ENCODE measurements at places on chromosomes 3 and 15. TPM values are rescaled to one million over a fixed set of nuclear protein-coding genes. Genes with fewer than 3 reads are reported as not detected.
A peak's percentile ranks its signal among the peaks of the same experiment; 100 is the strongest.

DNA sequence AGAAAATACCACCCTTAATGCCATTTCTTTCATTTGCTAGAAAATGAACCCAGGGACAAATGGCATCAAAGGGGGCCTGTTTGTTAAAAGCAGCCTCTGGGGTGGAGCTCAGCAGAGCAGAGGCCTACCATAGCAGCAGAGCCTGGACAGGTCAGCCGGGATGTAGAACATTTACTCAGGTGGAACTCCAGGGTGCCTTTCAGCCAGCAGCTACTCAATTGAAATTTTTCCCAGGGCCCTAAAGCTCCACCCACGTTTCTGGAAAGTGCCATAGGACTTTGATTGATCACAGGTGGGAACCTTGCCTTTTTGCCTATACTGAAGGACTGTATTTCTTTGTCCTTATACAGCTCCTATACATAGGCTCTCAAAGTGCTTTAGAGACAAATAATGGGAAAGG, 74.5 kb upstream of the C15orf61 start:
- no peaks in the 10 kb centered on the region for H3K4me1 ChIP-seq
- H3K4me3 ChIP-seq, result no peak overlapping the region
- H3K36me3 ChIP-seq, result no peaks in the 10 kb centered on the region

GRCh38 chr3:177517906-177518305, 320.6 kb upstream of the TBL1XR1 start:
- H3K27me3 ChIP-seq, result no peaks in the 10 kb centered on the region
- no peaks in the 10 kb centered on the region for H3K36me3 ChIP-seq
- H3K4me1 ChIP-seq, result peaks cover 13% of the 10 kb centered on the region
- H3K27ac ChIP-seq, result no peak overlapping the region
- no peak overlapping the region for H3K4me3 ChIP-seq
- DNase-seq, result no peak

DNA sequence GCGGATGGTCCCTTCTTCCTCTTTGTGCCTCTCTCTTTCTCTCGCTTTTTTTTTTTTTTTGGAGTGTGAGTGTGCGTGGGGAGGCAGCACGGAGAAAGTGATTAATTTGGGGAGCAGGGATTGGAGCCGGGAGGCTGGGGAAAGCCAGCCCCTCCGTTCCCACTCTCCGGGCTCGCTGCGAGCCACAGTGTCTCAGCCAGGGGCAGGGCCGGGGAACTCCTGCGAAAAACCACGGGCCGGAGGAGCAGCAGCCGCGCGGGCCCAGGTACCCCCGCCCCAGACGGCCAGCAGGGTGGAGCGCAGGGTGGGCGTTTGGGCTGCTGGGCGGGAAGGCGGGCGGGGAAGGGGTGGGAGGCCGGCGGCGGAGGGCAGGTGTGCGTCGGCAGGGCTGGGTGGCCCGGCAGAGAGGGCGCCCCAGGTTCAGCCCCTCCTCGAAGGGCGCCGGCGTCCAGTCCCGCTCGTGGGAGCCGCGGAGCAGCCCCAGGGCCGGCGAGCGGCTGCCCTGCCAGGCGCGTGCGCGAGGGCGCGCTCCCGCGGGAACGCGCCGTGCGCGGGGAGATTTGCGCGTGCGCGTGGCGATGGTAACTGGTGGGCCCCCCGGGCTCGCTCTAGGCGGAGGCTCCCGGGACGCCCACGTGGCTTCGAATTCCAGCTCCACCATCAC, 1.4 kb downstream of the CHL1 start:
- H3K27ac ChIP-seq, result no peak overlapping the region
- H3K36me3 ChIP-seq, result no peaks in the 10 kb centered on the region
- no peak overlapping the region for H3K4me3 ChIP-seq
- no peak for DNase-seq
- H3K27me3 ChIP-seq, result no peaks in the 10 kb centered on the region

DNA sequence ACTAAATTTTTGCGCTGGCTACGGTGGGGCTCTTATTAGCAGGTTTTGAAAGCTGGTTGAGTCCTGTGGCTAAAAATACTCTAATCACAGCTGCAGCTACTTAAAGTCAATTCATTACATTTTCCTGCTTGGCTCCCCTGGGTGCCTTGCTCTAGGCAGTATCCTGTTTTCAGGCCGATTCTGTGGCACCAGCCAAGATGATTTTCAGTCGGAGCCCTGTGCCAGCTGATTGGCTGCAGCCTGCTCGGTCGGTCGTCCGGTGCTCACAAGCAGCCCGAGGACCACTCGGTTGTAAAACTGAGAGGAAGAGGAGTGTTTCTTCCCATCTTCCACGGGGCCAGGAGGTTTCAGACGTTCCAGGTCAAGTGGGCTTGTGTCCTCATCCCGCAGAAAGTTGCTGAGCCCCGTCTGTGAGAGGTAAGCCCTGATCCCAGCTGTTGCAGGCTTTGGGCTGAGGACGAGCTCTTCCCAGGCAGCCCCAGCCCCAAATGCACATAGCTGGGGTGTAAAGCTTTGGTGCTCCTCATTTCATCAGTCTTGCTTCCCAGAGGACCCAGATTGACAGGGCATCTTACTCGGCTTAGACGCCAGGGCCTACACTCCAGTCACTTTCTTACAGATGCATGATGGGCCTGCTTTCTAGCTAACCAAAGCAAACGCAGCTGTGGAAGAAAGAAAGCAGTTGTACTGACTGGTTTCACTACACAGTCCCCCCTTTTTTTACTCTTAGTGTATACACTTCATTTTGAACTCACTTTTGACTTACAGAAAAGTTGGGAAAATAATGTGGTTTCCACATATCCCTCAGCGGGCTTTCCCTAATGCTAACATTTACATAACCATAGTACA, 15.9 kb downstream of the LYSMD4 start:
- no peak overlapping the region for H3K4me3 ChIP-seq
- H3K27me3 ChIP-seq, result no peaks in the 10 kb centered on the region
- H3K4me1 ChIP-seq, result no peaks in the 10 kb centered on the region
- no peak for DNase-seq
- H3K36me3 ChIP-seq, result no peaks in the 10 kb centered on the region

DNA sequence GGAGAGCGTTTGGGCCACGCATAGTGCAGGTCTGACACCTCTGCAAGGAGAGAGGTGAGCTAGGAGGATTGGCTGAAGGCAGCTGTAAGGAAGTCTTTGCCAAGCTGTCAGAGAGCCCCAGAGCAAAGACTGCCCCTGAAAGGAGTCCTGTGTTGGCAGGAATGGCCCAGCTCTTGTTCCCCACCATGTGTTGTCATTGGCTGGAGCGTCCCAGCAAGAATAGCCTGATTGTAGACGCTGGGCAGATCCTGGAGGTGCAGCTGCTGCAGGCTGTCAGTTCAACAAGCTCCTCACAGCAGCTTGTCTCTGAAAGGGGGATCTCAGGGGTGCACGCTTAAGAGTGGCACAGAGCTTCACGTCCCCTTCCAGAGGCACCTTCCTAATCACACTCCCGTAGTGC, 237.6 kb downstream of the FEZF2 start:
- H3K36me3 ChIP-seq, result no peaks in the 10 kb centered on the region
- no peaks in the 10 kb centered on the region for H3K27me3 ChIP-seq
- no peak for DNase-seq
- H3K27ac ChIP-seq, result no peak overlapping the region
- H3K4me3 ChIP-seq, result no peak overlapping the region

GRCh38 chr3:110881069-110881468, 190.5 kb upstream of the NECTIN3 start:
- no peaks in the 10 kb centered on the region for H3K36me3 ChIP-seq
- DNase-seq, result peak; percentile 6
- no peaks in the 10 kb centered on the region for H3K27me3 ChIP-seq
- H3K4me3 ChIP-seq, result no peak overlapping the region
- no peak overlapping the region for H3K27ac ChIP-seq

ICE2 gene
- total RNA-seq, result 57.0 TPM

HCN4 gene
- total RNA-seq, result not detected

PSTPIP1 gene
- total RNA-seq, result not detected
